ENCODE measurements at places on chromosomes 1 and 21.

GRCh38 chr1:107158496-107158895 lies 17.7 kb downstream of the NTNG1 start:
- DNase-seq, result no peak

- no peak for DNase-seq
Observed at GRCh38 chr1:160083968-160084770, 2.8 kb downstream of the KCNJ9 start.

- DNase-seq, result peak; percentile 74
Observed at GRCh38 chr1:181479137-181479745, 4.1 kb upstream of the CACNA1E start.

GRCh38 chr1:22677931-22678896 lies 25.2 kb downstream of the C1QB start:
- no peak for DNase-seq

- no peak for DNase-seq
Observed at GRCh38 chr1:106278716-106279115, 777.8 kb upstream of the PRMT6 start.

- DNase-seq, result peak; percentile 86
Observed at GRCh38 chr1:65066766-65067490, 81.1 kb upstream of the AK4 start.

- peak; percentile 65 for DNase-seq
Observed at GRCh38 chr1:224644553-224645154, 28.5 kb downstream of the CNIH3 start.

DNA sequence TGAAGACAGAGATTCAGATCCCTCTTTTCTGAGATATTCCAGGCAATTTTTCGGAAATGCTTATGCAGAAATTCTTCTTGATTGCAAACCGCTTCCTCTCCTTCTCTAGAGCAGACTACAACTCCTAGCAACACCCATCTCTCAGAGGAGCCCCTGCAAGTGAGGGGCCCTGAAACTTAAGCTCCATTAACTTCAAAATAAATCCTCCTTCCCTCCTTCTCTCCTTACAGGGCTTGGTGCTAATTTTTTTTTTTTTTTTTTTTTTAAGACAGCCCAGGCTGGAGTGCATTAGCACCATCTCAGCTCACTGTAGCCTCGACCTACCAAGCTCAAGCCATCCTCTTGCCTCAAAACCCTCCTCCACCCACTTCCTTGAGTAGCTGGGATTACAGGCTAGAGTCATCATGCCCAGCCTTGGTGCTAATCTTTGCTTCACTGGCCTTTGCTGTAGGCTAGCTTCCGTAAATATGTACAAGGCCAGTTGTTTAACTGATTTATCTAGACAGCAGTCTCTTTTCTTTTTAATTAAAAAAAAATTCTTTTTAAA lies 30.2 kb upstream of the SFPQ start:
- no peak for DNase-seq

GRCh38 chr1:231774719-231775335 lies 148.2 kb downstream of the DISC1 start:
- DNase-seq, result no peak
